ENCODE measurements at places on chromosomes 16 and 17.

- DNase-seq: no peak
Measured at GRCh38 chr16:7714775-7715174, 382.1 kb downstream of the RBFOX1 start.

GRCh38 chr16:81997738-81998137 is 13.5 kb downstream of the SDR42E1 start:
- DNase-seq: no peak

GRCh38 chr16:57504491-57504890 is 18.2 kb upstream of the DOK4 start:
- no peak for DNase-seq

DNA sequence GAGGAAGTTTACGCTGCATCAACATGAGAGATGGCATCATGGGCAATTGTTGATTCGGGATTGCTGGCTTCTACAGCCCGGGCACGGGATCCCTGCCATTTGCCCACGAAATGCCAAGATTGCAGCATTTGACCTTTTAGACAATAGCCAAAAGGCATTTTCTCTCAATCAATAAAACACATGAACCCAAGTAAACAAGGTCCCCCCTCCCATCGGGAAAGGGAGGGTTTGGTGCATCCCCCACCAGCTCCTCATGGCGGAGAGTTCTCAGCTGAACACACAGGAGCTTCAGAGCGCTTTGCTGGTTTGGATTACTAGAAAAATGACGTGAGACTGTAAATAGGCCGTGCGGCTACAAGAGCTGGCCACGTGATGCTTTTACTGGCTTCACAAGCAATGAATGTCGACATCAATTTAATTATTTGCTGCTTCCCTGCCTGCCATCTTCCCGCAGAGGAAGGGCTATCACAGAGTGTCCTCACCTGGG is 147.6 kb downstream of the C16orf95 start:
- no peak for DNase-seq

GRCh38 chr17:46818929-46819859 is 702 bp upstream of the WNT3 start:
- no peak for DNase-seq

- no peak for DNase-seq
Measured at GRCh38 chr16:46638947-46639925, 18.1 kb upstream of the SHCBP1 start.

GRCh38 chr17:42937712-42938596 is 26.3 kb downstream of the AARSD1 start:
- DNase-seq: peak; percentile 5

GRCh38 chr17:41402161-41402560 is 4.8 kb upstream of the KRT31 start:
- no peak for DNase-seq

- no peak for DNase-seq
Measured at GRCh38 chr17:33686171-33686570, 393.1 kb upstream of the ASIC2 start.

- no peak for DNase-seq
Measured at GRCh38 chr17:6666077-6666521, 14.5 kb downstream of the C17orf100 start.

GRCh38 chr16:71504901-71505300 is 15.8 kb upstream of the ZNF19 start:
- no peak for DNase-seq

DNA sequence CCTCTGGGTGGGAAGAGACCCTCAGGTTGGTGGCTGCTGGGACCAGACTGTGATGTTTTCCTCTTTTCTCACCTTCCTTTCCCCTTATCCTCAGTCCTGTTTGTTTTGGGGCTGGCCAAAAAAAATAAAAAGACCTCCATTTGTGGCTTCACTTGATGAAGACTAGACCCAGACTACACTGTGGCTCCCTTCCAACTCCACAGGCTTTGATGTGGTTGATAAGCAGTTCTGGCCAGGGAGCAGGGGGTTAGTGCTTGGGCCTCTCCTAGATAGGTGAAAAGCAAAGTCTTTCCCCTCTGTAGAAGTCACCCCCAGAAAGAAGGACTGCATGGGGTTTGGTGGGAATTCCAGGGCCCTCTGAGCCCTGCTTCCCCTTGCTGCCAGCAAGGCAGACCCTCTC is 11.2 kb upstream of the ADAM11 start:
- no peak for DNase-seq

- DNase-seq: no peak
Measured at GRCh38 chr17:50412188-50412732, 13.8 kb upstream of the ACSF2 start.

GRCh38 chr16:54140057-54140787 is 146.4 kb downstream of the IRX3 start:
- no peak for DNase-seq
